Activated naive CD4-positive, alpha-beta T cell treated with Interleukin-2 at 50 U/mL for 16 hours (primary cell): ENCODE measurements at places on chromosomes 3 and 15.

DNA sequence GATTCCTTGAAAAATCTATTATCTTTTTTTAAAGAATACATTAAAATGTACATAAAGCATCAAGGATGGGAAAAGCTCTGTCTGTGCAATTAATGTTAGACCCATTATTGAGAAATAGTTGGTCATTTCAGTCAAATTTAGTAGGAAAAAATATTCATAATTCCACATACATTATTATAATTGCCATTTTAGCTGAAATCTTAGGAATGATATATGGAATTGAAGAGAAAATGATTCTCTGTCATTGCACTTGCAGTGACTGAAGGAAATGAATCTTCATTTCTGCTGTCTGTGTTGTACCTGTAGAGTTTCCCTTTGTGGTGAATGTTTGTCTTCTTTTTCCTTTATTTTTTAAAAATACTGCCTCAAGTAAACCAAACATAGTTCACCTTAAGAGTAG is 473.9 kb downstream of the C3orf38 start:
- DNase-seq, result no peak

GRCh38 chr3:40920041-40920440 is 279.3 kb upstream of the CTNNB1 start:
- DNase-seq, result no peak

GRCh38 chr15:95017666-95018328 is 786.4 kb downstream of the MCTP2 start:
- no peak for DNase-seq

- no peak for DNase-seq
Observed at GRCh38 chr3:127065561-127066290, 82.8 kb downstream of the PLXNA1 start.

- DNase-seq, result peak; percentile 56
Observed at GRCh38 chr3:193593668-193594030, 641 bp downstream of the OPA1 start.
